ENCODE measurements at places on chromosomes 1 and 21.

GRCh38 chr1:51217101-51217500, 19.0 kb upstream of the RNF11 start:
- DNase-seq, result no peak

DNA sequence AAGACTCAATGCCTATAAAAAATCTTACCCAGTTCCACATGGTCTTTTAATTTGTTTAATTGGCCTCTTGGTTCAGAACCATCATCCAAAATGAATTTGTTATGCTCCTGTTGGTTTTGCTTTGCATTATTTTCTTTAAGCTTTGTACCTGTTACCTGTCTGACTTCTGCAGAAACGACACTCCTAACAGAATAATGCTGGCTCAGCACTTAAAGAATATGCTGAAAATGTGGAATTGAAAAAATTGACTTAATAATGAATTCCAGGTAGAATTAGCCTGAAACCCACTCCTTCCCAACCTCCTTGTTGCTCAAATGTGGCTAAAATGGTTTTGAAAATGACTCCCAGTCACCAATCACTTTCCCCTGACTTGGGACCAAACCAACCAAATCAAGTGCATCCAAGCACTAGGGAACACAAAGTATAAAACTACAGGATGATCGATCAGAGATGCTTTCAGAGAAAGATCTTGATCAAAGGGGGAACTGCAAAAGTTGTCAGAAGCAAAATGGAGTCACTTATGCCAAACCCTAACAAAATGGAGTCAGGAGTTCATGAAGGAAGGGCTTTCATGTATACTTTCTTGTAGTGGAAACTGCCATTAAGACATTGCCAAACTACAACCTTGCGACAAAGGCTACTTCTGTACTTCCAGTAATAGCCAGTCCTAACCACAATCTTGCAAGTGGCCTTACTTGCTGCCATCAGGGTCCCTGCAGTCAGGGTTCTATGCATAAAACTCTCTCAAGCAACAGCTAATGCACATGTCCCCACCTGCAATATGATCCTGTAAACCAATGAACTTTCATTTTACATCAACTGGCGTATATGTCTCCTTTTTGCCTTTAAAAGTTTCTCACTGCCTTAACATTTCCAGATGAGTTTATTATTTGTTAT, 5.4 kb downstream of the GBP7 start:
- DNase-seq, result no peak

DNA sequence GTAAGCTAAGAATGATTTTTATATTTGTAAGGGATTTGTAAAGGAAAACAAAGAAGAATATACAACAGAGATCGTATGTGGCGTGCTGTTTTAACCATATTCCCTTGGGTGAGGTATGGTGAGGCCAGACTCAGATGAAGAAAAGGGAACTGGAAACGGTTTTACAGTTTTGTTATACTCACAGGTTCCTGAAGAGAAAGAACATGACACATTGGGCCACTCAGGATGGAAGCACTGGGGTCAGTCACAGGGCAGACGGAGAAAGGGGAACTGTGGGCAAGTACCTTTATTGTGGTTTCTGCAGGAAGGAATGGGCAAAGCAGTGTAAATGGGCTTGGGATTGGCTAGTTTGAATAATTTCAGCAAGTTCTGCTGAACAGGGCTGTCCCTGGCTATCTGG, 177.4 kb downstream of the LBR start:
- no peak for DNase-seq

- no peak for DNase-seq
These were observed 127.6 kb downstream of the DMRTB1 start for GRCh38 chr1:53586765-53587164.

DNA sequence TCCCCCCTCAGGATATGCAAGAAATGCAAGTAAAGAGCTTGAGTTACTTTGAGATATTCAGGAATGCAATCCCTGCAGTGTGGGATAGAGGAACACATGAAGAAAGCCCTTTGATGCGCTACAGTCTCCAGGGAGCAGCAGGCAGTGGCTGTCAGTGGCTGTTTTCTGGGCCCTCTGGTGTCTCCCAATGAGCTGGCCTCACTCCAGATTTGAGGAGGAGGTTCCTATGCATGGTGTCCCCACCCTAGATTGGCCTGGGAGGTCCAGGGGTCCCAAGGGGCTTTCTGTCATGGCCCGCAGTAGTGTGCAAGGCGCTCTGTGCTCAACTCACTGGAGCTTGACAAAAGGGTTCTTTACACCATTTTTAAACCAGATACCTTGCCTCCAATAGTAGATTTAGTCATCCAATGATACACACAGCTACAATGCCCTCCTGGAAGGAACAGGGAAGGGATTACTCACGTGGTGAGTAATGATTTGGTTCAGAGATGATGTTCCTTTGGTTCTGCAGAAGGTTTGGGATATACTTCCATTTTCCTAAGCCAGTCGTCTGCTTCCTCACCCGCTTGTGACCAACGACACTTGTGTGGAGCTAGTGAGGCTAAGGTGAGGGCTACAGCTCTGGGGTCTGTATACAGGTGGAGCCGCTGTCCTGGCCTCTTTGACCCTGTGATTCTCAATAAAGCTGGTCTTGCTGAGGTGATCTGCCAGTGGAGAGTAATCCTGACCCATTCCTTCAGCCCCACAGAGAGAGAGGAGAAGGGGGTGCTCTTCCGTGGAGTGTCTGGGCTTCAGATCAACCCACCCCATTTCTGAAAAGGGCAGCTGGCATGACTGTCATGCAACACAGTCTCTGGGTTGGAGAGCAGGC, 6.6 kb downstream of the BATF3 start:
- no peak for DNase-seq

DNA sequence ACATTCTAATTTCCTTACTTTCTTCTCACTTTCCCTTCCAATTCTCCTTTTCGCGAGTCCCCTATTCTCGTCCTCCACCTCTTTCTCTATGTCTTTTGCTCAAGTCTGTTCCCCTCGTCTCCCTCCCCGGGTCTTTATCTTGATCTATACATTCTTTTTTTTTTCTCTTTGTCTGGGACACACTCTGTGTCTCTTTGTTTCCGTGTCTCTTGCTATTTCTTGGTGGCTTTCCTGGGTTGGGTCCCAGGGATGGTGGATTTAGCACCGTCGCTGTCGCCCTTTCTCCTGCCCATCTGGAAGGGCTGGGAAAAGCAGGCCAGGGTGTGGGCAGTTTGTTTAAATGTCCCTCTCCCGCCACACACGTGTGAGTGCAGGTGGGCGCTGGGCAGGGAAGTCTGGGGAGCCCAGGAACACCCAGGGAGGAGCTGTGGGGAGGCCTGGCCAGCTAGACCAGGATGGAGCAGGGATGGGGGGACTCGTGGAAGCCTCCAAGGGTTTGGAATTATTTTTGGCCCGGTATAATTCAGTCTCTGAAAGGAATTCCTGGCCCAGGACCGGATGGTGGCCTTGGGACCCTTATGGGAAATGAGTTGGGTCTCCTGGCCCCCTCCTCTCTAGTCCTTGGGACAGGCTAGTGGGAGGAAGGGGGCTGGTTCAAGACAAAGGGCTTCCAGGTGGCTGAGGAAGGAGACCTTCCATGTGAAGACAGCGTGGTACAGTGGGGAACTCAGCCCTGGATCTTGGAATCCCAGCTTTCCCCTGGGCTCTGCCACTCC, 9.5 kb upstream of the ID3 start:
- no peak for DNase-seq

GRCh38 chr1:97636941-97637340, 283.9 kb downstream of the DPYD start:
- no peak for DNase-seq

- no peak for DNase-seq
These were observed 119.3 kb upstream of the MAGI3 start for GRCh38 chr1:113271039-113271438.

- DNase-seq, result no peak
These were observed 11.3 kb downstream of the NBPF3 start for GRCh38 chr1:21451212-21451611.

- no peak for DNase-seq
These were observed 28.1 kb downstream of the RNF187 start for GRCh38 chr1:228515200-228515834.

DNA sequence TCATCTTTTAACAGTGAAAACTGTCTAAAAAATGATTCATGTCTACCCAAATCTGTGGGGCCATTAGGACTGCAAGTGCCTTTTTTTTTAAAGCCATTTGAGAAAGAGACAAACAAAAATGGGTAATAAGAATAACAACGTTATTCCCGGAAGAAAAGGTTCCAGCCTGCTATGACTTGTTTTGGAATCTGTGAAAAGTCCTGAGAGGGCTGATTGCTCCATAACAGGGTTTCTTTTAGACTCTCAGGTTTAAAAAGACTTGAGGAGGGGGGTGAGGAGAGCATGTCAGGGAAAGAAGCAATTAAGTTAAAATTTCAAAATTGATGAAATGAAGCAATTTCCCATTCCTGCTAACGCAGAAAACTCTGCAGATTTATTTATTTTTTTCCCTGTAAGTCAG, 56.4 kb downstream of the CACHD1 start:
- no peak for DNase-seq

- no peak for DNase-seq
These were observed 17.2 kb downstream of the CEP350 start for GRCh38 chr1:179971563-179972496.

DNA sequence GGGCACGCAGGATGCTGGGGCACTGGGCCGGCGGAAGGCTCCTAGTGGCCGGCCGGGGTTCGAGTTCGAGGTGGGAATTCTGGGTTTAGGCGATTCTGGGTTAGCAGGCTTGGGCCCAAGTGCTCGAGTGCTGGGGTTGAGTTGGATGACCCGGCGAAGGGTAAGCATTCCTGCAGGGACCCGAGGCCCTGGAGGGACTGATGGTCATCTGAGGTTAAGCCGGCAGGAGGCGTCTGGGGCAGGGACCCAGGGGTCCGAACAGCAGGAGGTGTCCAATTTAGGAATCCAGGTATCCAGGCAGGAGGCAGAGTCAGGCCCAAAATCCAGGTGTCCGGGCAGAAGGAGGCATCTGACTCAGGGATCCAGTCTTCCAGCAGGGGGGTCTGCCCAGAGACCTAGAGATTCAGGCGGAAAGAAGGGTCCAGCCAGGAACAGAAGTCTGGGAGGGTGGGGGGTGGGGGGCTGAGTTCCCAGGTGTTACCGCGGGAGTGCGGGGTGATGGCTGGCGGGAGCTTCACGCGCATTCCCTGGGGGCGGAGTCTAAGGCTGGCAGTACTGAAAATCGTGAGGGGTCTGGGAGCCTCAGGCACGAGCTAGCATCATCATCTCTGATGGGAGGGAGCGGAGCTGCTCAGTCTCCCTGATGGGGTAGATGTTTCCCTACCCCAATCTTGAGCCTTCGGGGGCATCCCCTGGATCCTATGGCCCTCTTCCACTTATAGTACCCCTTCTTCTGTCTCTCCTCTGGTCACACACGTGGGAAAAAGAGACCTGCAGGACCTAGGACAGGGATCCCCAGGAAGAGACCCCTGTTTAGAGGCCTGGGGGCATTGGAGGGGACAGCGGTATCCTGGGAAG, 585 bp downstream of the GPR3 start:
- no peak for DNase-seq

DNA sequence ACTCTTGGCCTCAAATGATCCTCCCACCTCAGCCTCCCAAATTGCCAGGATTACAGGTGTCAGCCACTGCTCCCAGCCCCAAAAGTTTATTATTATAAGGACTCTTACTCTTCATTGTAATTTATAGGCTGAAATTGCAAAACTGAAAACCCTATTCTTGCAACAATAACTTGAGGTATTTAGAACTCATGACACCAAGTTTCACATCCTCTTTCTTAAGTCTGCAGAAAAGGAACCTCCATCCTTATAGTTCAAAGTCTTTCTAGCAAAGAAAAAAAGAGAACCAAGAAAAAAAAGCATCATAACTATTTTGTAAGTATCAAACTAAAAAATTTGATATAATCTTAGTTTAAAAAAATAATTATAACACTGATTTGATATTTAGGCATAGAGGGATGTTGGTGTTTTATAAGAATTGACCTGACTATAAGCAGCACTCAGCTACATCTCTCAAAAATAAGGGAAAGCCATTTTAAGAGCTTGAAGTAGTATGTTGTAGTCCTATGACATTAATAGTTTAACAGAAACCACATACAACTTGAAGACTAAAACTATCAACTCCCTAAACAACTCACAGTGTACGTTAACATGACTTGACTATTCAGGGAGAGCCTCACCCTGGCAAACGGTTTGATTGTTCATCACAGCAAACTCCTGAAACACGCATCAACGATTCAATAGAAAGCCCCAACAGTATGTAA, 122.4 kb downstream of the AKT3 start:
- DNase-seq, result no peak

DNA sequence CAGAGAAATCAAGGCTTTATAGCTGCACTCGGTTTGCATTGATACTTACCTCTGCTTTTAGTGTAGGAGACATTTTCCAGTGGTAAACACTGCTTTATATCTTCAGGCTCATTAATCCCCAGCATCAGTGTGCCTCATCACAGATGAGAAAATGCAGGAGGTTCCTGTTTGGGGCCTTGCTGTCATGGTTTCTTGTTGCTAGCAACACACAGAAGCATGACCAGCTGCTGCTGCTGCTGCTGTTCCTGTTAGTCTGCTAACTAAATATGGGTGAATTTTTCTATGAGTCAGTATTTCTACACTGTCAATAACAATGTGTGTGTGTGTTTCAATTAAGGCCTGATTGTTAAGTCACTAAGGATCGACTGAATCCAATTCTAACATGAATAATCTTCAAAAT, 85.8 kb upstream of the RGS1 start:
- DNase-seq, result no peak

- DNase-seq, result no peak
These were observed 1288.7 kb downstream of the PLA2G4A start for GRCh38 chr1:188117436-188117835.

DNA sequence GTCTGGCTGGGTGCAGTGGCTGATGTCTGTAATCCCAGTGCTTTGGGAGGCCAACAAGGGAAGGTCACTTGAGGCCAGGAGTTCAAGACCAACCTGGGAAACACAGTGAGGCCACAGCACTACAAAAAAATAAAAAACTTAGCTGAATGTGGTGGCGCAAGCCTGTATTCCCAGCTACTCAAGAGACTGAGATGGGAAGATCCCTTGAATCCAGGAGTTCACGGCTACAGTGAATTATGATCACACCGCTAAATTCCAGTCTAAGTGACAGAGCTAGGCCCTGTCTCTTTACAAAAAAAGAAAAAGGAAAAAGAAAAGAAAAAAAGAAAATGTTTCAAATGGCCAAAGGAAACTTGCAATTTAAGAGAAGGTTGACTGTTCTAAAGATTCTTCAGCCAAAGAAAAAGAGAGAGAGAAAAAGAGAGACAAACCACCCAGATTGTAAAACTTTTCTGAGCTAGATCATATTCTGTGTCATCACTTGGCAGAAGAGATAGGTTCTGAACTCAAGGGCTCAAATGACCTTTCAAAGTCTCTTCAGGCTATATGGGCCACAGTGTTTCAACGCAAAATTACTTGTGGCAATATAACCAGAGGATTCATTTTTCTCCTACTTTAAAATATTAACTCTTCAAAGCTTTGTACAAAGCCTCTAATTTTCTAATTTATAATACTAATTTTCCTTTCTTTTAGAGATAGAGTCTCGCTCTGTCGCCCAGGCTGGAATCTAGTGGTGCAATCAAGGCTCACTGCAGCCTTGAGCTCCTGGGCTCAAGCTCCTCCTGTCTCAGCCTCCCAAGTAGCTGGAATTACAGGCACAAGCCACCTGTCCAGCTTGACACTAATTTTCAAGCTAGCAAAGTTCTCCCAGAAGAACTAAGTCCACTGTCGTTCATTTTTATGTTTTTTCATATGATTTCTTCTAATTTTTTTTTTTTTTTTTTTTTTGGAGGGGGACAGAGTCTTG, 20.5 kb downstream of the ARID4B start:
- no peak for DNase-seq

GRCh38 chr21:44846485-44847260, 26.8 kb downstream of the PTTG1IP start:
- DNase-seq, result no peak

- DNase-seq, result no peak
These were observed 103.3 kb downstream of the LACTBL1 start for GRCh38 chr1:22869325-22869724.

GRCh38 chr21:37181059-37181458, 86.1 kb downstream of the VPS26C start:
- DNase-seq, result no peak
